ENCODE measurements at places on chromosomes 3 and 15.

DNA sequence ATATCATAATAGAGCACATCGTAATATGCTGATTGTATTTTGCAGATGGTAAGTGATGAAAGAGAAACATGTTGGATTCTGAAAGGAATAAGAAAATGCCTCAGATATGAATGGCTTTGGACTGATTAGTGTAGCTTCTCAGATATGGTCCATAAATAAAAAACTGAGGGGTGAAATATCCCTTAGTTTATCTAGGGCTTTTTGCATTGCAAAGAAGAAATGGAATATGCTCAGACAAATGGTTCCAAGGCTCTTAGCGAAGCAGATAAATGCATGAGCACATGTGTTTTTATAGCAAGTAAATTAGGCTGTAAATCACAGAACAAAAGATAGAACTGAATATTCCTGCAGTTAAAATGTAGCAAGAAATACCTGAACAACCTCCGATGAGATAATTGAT is 820.9 kb upstream of the GRM7 start:
- no peak for DNase-seq

GRCh38 chr3:41394896-41395295 is 195.6 kb downstream of the CTNNB1 start:
- DNase-seq = no peak

- DNase-seq = no peak
Measured at GRCh38 chr15:73955861-73956742, 29.8 kb downstream of the LOXL1 start.

DNA sequence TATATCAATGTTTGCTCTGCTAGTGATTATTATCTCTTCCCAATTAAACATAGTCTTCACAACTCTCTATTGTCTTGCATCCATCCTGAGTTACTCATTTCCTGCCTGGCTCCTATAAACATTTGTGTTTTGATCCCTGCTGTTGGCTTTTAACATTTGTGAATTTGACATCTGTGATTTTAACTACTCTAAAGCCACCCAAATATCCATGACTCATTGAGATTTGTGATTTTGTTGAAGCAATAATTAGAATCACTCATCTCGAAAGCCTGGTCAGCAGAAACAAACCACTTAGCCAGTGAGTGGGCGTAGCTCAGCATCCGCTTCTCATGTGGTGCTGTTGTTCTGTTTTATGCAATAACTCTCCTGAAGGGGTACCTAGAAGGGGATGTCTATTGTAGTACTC is 174.3 kb upstream of the ZBTB20 start:
- no peak for DNase-seq

DNA sequence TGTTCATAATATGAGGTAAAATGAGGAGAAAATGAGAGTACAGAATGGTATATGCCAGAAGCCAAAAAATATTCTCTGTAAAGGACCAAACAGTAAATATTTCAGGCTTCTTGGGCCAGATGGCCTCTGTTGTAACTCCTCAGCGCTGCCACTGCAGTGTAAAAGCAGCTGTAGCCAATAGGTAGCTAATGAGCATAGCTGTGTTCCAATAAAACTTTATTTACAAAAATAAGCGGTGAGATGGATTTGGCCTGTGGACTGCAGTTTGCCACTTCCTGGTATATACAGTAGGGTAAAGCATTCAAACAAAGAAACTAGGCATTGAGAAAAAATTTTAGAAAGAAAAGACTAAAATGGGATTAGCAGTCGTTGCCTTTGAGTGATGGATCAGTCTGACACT is 51.5 kb downstream of the BFSP2 start:
- DNase-seq = no peak

Data from omental fat pad (tissue), 4 donors.